Brain pericyte (primary cell): ENCODE measurements at places on chromosomes 5 and 9.
A peak's percentile ranks its signal among the peaks of the same experiment; 100 is the strongest.

- DNase-seq: peak; percentile 38
Observed at GRCh38 chr5:148740966-148741742, 85.3 kb upstream of the ADRB2 start.

GRCh38 chr5:82620957-82621600 is 342.9 kb upstream of the RPS23 start:
- DNase-seq: peak; percentile 42

GRCh38 chr5:16654647-16655334 is 38.0 kb upstream of the RETREG1 start:
- DNase-seq: no peak

GRCh38 chr5:145697251-145697990 is 137.7 kb downstream of the PRELID2 start:
- DNase-seq: no peak

- no peak for DNase-seq
Observed at GRCh38 chr5:144093868-144094267, 76.6 kb downstream of the YIPF5 start.

DNA sequence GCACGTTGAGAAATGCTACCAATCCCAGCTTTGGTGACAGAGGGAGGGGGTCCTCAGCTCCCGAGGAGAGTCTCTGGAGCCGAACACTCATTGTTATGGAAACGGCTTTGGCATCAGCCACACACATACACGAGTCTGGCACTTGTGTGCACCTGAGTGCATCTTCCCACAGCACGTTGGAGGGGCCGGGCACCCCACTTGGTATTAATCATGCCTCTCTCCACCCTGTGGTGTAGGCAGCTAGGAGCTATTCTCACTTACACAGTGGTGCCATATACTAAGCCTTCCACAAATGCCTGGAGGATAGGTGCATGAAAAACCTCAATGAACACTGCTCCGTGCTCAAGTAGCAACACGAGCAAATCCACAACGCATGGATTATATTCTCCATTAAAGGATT is 133.9 kb upstream of the PANK3 start:
- DNase-seq: no peak

DNA sequence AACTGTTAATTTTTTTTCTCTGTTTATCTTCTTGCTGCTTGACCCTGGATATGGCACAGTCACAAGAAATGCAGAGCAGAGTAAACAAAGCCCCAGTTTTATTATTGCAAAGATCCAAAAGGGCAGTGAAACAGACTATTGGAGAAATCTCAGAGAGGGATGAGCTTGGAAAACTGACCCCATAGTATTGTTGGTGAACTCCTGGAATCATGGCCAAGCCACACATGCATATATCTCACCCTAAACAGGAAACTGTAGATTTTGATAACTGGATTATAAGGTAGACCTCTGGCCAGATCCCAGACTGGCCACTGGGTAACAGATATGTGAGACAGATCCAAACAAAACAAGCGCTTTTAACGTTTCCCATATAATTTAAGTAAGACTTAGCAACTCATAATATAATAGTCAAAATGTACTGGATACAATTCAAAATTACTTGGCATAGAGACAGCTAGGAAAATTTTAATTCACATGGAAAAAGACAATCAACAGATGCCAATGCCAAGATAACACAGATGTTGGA is 263.5 kb upstream of the SEMA6A start:
- DNase-seq: no peak

GRCh38 chr5:1510631-1511030 is 13.1 kb downstream of the LPCAT1 start:
- no peak for DNase-seq

- no peak for DNase-seq
Observed at GRCh38 chr5:154611341-154611767, 133.3 kb upstream of the HAND1 start.

DNA sequence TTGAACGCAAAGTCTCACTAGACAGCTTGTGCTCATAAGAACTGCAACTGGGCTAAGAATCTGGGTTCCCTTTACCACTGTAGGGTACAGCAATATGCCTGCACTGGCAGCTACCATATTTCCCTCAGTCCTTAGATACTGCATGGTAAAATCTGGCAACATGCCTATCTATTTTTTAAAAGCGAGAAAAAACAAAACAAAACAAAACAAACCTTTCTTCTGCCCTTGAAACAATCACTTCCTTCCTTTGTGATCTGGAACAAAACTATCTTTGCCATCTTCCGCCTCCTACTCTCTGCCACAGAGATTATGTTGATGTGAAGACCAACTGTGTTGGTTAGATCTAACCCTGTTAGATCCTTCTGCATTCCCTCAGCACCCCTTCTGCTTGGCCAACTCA is 242.9 kb downstream of the EBF1 start:
- DNase-seq: no peak

DNA sequence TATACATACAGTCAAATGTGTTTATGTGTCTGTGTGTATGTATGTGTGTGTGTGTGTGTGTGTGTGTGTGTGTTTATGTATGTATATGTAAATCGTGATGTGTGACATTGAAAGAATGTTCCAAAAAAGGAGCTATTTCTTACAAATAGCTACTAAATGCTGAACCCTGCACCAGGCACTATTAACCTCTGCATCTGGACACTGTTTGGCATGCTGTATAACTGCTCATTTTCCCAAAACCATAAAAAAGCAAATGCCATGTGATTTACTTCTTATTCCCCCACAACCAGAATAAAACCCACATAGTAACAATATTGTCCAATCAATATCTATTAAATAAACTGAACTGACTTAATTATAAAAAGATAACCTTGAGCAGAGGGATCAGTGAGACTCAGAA is 91.1 kb downstream of the NR6A1 start:
- DNase-seq: no peak

DNA sequence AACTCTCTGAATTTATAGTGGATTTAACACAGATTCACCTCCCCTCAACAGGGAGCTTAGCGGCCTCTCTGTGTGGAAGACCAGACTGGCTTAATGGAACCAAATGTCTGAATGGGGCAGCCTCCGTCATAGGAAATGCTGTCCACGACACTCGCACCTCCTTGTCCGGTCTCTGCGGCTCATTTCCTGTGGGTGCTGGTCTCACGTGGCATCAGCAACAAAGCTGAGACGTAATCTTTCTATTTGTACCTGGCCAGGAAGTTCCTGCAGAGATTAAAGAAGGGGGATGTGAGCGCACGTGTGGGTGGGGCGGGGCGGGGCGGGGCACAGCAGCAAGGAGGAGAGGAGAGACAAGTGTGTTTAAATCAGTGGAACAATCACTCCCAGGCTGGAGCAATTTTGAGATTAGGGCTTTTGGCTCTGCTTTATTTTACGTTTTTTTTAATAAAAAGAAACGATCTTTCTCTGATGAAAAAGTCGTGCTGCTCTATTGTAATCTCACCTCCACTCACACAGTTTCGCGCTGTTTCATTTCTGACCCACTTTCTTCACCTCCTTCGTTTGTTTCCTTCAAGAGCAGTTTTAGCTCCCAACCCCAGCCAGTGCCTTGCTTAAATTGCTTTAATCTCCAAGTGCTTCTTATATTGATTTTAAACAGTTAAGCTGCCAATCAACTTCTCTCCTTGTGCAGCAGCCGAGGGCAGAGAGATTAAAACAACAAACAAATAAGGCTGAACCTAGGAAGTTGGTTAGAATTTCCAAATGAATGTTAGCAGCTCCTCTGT is 132.2 kb upstream of the ASTN2 start:
- no peak for DNase-seq

DNA sequence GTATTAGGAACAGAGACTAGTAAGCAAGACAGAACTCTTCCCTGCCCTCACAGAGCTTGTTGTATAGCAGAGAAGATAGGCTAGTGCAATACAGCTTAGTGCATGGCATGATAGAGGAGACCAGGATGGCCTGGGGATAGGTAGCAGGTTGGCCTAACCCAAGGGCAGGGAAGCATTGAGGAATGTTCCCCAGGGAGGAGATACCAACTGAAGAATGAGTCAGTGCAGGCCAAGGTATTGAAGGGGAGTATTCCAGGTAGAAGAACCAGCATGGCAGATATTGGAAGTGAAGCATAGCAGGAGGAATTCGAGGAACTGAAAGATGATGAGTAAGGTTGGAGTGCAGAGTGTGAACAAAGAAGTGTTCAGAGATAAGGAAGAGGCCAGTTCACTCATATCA is 138.6 kb upstream of the DHFR start:
- DNase-seq: no peak

GRCh38 chr5:77935506-77936364 is 159.6 kb upstream of the TBCA start:
- DNase-seq: no peak

DNA sequence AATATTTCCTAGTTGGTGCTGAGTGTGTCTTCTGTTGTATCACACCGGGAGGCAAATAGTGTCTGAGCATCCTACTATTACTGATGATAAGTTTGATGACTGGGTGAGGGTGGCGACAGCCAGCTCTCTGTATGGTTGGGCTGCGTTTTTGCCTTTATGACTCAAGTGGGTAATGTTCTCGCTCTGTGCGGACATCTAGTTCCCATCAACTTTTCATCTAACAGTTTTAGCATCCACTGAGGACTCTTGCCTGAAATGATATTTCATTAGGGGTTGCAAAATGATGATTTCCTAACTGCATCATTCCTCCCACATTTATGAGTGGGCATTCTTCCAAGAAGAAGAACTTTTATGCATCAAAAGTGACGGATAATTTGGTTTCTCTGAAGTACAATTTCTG is 26.5 kb downstream of the HMCN2 start:
- no peak for DNase-seq

DNA sequence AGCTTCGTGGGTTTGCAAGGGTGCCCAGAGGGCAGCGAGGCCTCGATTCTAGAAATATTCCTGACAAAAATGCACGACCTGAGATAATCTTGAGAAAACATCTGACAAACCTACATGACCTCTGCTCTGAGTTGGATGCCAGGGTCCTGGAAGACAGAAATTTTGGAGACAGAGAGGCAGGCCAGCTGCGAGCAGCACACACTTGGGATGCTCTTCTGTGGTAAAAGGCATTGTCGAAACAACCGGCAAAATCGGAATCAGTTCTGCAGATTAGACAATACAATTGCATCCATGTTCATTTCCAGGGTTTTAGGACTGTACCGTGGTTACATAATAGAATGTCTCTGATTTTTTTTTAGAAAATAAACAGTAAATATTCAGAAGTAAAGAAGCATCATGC is 74.2 kb downstream of the GADD45G start:
- no peak for DNase-seq

DNA sequence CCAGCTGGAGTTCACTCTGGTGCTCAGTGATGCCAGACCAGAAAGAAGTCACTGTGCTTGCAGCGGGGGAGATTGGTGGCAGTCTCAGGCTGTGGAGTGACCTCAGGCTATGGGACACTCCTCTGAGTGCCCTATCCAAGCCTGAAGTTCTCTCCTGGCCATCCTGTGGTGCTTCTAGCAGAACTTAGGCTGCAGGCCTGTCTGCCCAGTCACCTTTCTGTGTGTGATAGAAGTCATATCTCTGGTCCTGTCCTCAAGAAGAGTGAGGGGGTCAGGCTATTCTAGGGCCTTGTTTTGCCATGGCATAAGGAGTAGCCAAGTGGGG is 9.3 kb downstream of the PDLIM4 start:
- no peak for DNase-seq

DNA sequence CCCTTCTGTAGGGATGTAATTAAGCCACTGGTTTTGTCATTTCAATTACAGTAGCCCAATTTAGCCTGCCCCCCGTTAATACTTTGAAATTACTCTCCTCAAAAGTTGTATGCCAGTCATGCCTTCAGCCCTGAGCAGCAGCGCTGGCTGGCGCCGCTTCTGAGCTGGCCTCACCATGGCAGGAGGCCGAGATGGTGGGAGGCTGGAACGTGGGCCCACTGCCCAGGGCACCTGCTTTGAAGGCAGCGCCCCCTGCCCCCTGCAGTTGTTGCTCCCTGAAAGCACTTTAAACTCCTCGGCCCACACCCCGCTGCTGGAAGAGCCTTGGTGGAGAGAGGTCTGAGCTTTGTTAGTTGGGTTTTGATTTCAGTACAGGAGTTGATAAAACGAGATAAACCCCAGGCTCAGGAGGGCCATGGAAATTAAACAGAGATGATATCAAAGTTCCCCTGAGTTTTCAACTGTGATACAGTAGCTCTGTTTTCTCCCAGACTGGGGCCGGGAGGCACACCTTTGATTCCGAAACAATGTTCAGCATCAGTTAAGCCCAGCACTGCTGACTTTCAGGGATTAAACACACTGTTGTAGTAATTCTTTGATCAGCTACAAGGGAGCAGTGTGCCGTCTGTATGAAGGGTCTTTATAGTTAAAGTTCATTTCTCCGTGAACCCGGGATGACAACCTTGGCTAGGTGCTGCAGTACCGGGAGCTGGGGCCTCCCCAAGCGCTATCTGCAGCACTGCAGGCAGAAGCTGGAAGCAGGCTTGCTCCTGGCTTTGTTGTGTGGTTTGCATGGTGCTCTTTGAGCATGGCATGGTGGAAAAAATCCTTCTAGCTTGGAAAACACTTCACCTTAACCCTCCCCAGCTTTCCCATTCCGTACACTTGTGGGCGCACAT is 9.5 kb downstream of the MVB12B start:
- DNase-seq: no peak

GRCh38 chr5:25119650-25120049 is 474.9 kb upstream of the CDH10 start:
- no peak for DNase-seq

- DNase-seq: no peak
Observed at GRCh38 chr9:37966412-37967013, 62.6 kb upstream of the SLC25A51 start.

- no peak for DNase-seq
Observed at GRCh38 chr9:135252980-135253304, 165.5 kb downstream of the OLFM1 start.

- no peak for DNase-seq
Observed at GRCh38 chr5:147691130-147691529, 91.4 kb downstream of the JAKMIP2 start.

DNA sequence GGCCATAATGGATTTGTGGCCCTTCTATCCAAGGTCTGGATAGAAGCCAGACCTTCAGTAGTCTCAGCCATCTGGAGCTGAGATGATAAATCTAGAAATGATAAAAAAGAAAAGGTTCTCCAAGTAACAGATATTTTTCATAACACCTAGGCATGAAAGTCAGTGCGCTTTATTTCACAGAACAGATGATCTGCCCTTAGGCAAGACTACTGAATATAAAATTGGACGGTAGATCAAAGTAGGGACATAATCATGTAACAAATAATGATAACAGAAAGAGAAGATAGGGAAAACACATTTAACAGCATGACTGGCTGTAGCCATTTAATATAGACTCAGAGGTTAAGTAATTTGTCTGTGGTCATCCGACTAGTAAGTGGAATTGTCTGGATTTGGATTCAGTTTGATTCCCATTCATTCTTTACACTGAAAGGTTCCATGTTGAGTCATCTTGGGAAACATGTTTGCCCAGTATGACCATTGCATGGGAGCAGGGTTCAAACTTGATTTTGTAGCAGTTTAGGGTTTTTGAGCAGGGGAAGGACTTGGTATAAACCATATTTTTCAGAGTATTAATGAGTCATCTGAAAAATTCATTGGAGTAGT is 4.1 kb upstream of the CAVIN4 start:
- DNase-seq: no peak

DNA sequence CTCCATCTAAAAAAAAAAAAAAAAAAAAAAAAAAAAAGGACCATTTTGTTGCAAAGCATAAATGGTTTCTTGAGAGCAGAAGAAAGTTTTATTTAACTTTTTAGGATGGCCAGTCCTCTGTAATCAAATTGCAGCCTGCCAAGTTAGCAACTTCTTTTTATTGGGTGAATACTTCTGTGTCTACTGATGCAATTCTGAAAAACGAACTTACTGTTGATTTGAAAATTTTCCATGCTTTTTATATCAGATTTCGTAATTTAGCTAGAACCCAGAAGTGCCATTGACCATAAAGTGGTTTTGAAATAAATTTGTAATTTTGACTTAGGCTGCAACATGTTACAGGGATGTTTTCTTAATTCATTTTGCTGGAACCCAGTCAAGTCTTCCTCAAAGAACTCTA is 269.1 kb upstream of the ACTBL2 start:
- DNase-seq: no peak
